ENCODE measurements at places on chromosomes 4 and X. TPM values are rescaled to one million over a fixed set of nuclear protein-coding genes. Genes with fewer than 3 reads are reported as not detected.

DNA sequence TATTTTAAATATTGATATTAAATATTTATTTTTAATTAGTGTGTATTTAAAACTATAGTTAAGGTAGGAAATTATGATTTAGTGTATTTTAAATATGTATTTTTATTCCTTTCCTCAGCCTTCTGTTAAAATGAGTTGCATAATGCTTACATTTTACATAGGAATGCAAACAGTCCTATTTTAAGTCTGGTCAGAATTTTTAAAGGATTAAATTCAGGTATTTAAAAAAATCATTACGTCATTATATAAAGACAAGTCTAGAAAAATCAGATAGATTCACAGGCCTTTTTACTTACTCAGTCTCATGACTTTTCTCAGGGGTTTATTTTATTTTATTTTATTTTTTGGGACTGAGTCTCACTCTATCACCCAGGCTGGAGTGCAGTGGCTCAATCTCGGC lies 50.4 kb upstream of the RPA4 start:
- no peak for DNase-seq

DNA sequence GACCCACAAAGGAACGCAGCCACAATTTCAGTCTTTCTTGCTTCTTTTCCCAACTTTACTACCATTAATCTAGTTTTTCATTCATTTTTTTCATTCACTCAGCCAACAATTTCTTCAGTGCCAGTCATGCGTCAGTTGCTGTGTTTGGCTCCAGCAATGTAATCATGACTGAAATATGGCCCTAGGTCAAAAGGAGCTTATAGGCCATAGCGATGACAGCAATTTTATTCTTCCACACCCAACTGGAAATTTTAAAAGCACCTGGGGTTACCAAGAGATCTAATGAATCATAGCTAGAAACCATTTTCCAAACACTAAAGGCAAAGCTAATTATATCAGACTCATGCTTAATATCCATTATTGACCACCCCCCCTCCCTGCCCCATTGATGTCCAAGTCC lies 29.8 kb upstream of the C1QTNF7 start:
- DNase-seq: no peak

GRCh38 chr4:86048426-86048825 lies 311.4 kb downstream of the MAPK10 start:
- DNase-seq: no peak

DNA sequence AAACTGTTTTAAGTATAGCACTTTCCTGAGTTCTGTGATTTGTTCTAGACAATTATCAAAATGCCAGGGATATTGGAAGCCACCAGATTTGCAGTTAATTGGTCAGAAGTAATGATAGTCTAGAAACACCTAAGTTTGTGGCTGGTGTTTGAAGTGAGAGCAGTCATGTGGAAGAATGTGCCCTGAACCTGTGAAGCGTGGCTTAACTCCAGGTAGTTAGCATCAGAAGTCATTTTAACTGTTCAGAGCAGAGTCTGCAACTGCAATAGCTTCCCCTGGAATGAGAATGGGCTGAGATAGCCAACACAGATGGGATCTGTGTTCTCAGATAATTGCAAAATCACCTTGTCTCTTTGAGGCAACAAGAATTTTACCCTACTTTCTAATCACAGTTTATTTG lies 255.1 kb upstream of the GK2 start:
- DNase-seq: no peak

DNA sequence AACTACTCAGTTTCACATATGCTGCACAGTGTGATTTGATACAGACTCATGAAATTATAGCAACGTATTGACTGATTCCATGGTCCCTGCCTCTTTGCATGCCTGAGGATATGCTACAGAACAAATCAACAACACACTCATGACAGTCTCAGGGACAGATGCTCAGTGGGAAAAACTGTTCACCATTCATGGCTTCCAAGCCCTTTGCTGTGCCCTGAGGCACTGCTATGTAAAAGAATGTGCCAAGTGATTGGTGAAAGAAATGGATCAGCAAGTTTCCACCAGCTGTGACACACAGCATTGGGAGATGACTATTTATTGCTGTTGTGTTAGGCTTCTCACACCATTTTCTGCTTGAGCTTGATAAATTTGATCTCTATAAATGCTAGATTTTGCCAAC lies 825.6 kb upstream of the INTU start:
- DNase-seq: no peak

KLKB1 gene
- 1.9 TPM for total RNA-seq

MMRN1 gene
- 35.8 TPM for total RNA-seq
